Ovary (tissue), 10 donors: ENCODE measurements at places on chromosomes 16 and 17.

DNA sequence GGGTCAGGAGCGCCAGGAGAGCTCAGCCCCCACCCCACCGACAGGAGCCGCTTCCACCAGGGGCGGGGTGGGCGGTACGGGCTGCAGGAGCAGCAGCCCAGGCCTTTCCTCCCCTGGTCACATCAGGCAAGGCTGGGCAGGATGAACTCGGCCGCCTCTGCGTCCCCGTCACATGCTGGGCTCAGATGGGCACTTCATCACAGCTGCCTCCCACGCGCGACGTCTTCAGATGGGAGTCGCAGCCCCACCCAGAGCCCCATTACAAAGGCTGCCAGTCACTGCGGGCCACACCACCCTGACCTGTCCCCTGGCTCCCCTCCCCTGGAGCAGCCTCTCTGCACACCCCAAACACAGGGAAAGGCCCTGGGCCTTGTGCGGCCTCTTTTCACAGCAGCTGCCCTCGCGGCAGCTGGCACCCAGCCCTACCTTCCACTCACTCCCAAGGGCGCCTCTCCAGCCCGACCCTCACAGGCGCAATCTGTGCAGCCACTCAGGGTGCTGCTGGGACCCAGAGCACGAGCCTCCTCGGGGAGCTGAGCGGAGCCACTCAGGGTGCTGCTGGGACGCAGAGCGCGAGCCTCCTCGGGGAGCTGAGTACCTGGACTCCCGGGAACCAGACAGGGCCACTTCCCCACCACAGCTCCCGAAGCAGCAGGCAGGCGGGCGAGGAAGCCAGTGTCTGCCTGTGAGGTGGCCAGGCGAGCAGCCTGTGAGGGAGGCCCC is 4.7 kb downstream of the ZNF598 start:
- DNase-seq = no peak

DNA sequence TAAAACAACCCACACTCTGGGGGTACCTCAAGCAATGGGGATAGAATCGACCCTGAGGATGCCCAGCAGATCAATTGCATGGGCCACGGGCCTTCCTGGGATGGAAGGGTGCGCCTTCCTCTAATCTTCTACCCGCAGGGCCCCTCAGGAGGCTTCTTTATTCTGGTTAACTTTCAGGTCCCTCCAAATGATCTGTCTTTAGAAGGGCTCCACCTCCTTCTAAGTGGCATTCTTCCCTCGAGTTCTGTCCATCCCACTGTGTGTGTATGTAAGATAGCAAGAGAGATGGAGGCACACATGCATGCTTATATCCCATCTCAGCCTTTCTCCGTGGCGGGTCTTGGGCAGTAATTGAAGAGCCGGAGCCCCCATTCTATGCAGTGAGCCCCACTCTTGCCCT is 125.7 kb downstream of the MRM1 start:
- no peak for DNase-seq

GRCh38 chr17:16568541-16569357 is at the start of gene ZNF287:
Gene ZNF287 (minus strand): TSS chr17:16569204. CDS start chr17:16567731, 1,473 bp downstream.
- peak; percentile 92 for DNase-seq

- DNase-seq = peak; percentile 71
These were observed 9.1 kb downstream of the ASIC2 start for GRCh38 chr17:33284022-33284421.

DNA sequence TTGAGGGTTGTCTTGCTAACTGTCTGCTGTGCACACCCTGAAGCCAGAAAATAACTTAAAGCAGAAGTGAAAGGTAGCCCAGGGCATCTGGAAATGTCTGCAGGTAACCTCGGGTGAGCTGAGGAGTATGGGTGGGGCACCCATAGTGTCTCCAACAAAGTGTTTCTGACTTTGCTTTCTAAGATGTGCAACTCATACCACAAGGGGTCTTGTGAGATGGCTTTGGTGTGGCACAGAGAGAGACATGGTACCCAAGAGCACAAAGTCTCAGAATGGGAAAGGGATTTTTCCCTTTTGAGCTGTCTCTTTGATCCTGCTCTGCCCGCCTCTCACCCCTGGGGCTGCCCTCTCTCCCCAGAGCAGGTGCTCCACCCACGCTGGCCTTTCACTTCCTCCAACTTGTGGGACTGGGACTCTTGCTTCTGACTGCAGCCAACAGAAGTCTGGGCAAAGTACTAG is 6.9 kb downstream of the CHD9 start:
- DNase-seq = no peak

GRCh38 chr16:55465077-55465896 is 13.7 kb upstream of the MMP2 start:
- DNase-seq = peak; percentile 93

- DNase-seq = no peak
These were observed 126.5 kb downstream of the ABCC6 start for GRCh38 chr16:16096858-16097213.

DNA sequence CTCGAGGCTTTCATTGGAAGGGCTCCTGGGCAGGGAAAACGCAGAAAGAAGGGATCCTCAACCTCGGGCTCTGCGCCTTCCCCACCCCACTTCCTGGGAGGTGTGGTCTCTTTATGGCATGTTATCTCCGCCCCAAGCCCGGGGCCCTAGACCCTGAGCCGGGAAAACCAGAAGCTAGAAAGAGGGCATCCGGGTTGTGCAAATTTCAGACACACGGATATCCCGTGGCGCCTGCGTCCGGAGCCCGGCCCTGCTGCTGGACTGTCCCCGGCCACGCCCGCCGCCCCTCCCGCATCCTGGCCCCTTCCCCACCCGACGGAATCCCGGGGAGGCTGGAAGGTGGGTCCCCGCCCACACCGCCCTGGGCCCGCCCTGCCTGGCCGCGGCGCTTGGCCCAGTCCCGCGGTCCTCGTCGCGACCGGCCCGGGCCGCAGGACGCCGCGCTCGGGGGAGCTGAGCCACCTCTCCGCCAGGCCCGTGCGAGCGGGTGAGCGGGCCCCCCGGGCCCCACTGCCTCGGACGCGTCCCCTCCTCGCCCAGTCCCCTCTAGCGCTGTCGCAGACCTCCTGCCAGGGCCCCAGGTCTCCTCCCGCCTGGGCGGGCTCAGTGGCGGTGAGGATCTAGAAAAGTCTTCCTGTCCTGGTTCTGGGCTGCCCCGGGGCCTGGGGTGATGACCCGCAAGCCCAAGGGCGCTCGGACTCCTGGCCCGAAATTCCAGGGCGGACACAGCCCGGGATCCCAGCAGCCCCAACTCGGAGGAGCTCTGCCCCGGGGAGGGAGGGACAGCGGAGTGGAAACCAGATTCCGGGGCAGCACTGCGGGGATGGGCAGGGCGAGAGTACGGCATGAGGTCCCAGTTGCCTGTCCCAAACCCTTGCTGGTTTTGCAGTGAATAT is at the start of gene SLC16A5:
Gene SLC16A5, plus strand, starts transcription at position 397 of the 896 bp plus-strand sequence. CDS start 5,683 bp downstream, outside the sequence.
- peak; percentile 81 for DNase-seq

DNA sequence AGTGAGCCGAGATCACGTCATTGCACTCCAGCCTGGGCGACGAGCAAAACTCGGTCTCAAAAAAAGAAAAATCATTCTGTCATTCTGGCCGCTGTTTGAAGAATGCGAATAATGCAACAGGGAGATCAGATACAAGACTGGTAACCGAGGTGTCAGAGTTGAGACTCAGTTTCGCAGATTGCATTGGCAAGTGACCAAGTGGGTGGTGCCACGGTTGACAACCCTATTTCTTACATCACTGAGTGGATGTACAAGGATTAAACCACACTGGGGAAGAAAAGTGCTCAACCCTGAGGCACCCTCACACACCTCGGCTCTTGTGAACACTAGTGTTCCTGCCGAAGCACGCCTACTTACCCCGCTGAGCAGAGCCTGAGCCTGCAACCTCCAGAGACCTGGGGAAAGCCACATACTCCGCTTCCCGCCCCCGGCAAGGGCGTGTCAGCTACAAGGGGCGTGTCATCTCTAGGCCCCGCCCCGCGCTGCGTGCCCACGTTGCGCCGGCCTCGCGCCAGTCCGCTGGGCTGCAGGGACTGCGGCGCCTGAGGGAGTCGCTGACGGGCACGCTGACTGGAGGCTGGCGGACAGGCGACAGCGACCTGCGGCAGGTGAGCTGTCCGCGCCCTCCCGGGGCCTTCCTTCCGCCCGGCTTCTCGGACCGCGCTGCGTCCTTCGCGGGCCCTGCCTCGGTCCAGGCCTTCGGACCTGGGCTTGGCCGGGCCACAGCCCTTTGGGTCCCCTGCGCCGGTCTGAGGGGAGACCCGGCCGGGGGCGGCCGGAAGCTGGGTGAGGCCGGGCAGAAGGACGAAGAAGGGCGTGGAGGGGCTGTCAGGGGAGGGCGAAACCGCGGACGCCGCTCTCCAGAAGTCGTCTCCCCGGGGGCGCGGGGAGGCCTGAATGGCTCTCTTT is at the start of gene HMOX2:
Gene HMOX2, plus strand, starts transcription at position 519 of the 909 bp plus-strand sequence. CDS start 29,127 bp downstream, outside the sequence.
- peak; percentile 95 for DNase-seq

DNA sequence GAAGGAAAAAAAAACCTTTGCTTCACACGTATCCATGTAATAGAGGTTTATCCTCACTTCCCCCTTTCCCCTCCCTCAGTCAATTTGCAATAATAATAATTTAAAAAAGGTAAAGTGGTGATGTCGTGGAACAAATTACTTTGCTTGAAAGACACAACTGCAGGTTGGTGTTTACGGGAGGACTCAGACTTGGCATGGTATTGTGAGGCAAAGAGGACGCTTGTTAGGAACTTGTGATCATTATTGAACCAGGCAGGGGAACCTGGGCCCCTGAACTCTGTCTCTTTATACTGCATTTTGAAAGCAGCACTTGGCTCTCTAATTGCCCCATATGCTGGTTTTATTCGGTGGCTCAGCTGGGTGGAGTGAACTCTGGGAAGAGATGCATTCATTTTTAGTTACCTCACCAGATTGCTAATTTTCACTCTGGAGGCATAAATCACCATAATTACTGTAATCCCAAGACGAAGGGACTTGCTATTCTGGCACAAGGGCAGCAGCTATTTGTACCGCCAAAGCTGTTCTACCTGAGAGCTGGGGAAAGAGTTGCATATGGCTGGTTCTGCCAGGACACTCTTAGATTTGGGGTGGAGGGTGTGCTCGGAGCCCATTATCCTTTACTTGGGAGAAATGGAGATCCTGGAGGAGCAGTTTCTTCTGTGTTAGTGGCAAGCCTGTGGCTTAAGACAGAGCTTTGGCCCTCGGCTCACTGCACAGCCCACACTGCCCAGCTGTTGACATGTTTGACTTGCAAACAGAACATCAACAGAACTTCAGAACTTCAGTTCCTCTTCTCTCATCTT is 5.7 kb upstream of the DHX8 start:
- no peak for DNase-seq

DNA sequence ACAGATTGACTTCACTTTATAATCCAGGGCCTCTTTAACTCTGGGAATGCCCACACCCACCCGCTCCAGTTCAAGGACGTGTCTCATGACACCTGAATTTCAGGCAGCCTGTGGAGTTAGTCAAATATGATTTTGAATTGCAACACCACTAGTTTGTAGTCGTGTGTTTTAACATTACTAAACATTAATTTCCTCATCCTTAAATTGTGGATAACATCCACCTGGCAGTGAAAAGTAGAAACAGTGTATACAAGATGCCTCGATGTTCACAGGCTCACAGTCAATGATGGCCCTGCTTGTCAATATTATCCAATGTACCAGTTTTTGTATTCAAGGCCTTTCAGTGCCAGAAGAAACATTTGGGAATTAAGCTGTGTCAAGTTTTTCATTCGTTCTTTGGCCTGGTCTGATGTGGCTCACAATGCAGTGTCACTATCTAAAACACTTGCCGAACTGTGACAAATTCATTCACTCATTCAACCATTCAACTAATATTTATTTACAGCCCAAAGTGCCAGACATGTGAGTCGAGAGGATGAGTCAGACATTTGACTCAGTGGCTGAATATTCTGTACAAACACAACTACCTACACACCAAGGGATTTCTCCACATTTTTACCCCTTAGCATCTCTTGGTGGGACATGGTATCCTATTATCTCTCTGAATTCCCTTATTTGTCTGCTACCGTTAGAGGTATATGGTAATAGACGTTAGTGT is 1.4 kb downstream of the MEIOB start:
- no peak for DNase-seq

DNA sequence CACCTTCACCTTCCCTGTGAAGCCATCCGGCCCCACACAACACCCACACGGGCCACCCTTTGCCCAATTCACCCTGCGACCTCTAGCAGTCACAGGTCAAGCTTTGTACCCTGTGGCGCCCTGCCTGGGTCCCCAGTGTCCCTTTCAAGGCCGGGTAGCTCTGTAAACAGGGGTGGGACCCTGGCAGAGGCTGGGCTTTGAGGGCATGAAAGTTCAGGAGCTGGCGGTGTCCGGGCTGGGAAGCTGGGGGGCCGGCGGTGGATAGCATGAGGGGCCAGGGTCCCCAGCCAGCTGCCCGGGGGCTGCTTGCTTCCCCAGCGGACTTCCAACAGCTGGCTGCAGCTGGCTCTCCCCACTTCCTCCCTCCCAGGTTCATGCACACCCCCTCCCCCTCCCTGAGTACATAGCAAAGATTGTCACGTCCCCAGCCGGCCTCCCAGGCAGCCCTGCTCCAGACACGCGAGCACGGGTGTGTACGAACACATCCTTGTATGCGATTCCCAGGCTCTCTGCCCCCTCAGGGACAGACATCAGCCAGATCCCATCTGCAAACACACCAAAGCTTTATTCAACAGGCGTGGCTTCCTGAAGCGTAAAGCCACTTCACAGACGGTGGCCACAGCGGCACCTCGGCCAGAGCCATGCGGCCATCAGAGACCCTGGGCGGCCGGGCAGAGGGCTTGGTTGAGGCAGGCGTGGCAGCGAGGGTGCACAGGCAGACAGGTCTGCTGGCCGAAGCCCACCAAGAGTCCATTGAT is 8.2 kb downstream of the NTHL1 start:
- peak; percentile 91 for DNase-seq

DNA sequence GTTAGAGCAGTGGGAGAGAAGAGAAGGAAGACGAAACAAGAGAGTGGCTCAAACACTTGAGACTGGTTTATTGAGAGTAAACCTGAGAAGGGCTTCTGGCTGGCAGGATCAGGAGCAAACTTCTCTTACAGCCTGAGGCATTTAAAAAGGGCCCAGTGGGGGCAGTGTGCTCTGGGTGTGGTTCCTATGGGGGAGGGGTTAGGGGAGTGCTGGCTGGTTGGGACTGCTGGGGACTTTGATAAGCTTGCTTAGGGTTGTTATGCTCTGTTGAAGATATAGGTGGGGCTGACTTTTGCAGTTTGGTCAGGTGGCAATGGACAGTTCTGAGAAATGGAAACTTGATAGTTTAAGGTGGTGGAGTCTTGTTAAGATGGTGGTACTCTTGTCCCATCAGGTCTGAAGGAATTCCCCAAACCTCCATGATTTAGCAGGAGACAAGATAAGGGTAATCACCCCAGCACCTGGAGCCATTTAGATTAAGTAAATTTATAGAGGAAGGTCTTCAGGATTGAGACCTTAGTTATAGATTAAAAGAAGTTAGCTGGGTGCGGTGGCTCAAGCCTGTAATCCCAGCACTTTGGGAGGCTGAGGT is 79.3 kb downstream of the EMP2 start:
- DNase-seq = no peak

GRCh38 chr17:1003972-1004768 is 7.2 kb downstream of the TIMM22 start:
- DNase-seq = peak; percentile 55
